Activated gamma-delta T cell treated with Interleukin-2 at 50 U/mL for 16 hours (primary cell): ENCODE measurements at places on chromosomes 2 and 18.
A peak's percentile ranks its signal among the peaks of the same experiment; 100 is the strongest.

DNA sequence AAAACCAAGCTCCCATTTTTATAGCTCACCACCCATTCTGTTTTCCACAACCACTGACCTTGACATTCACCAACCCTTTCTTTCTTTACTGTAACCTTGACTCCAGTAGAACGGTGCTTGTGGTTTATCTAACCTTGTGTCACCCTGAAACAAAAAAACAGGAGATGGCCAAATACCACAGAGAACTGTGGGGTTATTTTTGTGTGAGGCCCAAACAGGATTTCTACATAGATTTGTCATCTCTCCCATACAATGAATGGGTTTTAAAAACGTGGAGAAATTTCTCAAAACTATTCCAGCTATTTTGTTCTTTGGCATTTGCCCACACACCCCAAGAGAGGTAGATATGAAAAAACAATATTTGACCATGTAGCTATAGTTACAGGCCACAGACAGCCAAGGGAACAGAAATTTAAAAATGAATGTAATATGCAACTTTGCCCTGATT lies 231.3 kb upstream of the TANK start:
- no peak for DNase-seq

- no peak for DNase-seq
These were observed 20.4 kb downstream of the C18orf54 start for GRCh38 chr18:54378057-54378456.

GRCh38 chr18:6333981-6334380 lies 80.7 kb downstream of the L3MBTL4 start:
- DNase-seq, result no peak

- no peak for DNase-seq
These were observed 223.2 kb downstream of the MYO3B start for GRCh38 chr2:170401187-170401586.

GRCh38 chr18:49371786-49372185 lies 88.7 kb downstream of the DYM start:
- no peak for DNase-seq

- peak; percentile 23 for DNase-seq
These were observed 151.5 kb downstream of the NCK2 start for GRCh38 chr2:105895990-105896764.

DNA sequence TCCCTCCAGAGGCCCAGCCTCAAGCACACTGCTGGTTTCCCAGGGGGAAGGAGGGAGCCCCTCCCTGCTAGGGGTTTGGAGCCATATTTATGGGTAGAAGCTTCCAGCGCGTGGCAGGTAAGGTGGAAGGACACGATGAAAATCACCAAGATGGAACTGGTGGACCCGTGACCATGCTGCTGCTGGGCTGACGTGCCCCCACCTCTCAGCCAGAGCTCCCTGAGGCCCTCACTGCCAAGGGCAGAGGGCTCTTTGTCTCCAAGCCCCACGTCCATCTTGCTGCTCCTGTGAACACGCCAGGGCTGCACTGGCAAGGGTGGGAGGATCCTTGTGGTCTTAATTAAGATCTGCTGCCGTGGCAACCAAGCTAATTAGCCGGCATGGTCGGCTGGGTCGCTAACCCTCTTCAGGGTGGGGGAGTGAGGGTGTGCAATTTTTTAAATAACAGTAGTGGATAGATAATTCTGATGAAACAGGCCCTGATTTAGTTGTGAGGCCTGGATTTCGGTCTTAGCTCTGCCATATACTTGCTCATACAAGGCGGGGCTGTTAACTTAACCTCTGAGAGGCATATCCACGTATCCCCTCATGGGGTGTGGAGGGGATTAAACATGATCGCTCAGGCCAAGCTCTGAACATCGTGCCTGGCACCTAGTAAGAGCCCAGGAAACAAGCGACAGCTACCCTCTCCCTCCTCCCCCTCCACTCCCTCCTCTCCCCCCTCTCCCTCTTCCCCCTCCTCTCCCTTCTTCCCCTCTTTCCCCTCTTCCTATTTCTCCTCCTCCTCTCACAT lies 232.8 kb downstream of the CELF4 start:
- no peak for DNase-seq

DNA sequence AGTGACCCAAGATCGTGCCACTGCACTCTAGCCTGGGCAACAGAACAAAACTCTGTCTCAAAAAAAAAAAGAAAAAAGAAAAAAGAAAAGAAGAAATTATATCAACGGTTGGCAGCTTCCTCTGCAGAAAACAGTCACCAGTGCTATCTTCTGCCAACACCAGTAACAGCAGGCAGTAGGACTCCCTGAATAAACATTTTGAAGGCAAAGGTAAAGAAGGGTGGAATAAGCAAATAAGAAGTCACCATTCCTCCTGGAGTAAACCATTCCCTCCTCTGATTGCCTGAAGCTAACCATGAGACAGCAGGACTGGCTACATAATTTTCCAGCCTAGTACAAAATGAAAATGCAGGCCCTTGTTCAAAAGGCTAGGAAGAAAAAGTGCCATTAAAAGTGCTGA lies 9.0 kb upstream of the RNF103 start:
- DNase-seq, result no peak

- no peak for DNase-seq
These were observed 57.1 kb upstream of the PKDCC start for GRCh38 chr2:41990688-41991087.

DNA sequence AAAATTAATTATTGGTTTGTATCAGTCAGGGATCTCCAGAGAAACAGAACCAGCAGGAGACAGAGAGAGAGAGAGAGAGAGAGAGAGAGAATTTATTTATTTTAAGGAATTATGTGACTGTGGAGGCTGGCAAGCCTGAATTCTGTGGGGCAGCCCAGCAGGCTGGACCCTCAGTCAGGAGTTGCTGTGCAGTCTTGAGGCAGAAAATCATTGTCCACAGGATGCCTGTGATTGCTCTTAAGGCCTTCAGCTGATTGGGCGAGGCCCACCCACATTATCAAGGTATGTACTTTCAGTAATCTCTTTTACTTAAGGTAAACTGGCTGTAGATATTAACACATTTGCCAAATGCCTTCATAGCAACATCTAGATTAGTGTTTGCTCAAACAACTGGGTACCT lies 155.3 kb downstream of the SEPTIN10 start:
- DNase-seq, result no peak

DNA sequence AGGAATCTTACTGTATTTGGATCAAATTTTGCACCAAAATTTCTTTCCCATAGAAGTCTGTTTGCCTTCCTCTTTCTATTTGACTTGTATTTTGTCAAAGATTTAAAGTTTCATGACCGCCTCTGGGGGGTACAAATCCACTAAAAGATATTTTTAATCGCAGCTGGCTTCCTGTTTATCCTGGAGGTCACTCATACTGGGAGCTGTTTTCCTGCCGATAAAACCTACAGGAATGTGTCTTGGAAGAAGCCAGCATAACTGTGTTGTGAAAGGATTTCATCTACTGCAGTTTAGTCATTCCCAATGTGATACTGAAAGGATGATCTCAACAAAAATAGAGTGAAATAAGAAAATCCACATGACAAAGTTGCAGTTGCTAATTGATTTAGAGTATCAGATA lies 184.0 kb downstream of the RIT2 start:
- no peak for DNase-seq

DNA sequence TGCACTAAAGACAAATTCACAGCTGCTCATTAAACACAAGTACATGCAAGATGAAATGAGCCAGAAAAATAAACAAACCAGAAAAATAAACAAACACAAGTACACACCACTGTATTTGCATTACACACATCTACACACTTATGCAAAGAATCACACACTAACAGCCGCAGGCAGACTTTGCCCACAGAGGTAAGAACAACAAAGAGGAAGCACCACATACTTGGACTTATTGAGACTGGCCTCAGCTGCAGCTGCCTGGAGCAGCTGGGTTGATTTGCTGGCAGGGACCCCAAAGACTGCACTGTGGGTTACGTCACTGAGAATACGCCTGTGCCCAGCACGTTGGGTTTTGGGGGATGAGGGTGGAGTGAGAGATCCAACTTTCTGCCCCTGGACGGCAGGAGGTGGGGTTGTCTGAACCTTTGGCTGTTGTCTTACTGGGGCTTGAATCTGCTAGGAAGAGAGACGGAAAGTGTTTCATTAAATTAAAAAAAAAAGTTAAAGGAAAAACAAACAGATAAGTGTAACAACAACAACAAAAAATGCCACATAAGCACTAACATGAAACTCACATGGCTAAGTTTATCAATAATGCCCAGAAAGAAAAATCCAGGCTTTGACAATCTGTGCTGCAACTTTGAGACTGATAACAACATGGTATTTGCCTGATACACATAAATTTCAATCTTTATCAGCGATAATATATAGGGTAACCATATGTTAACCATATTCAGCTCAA lies 71.9 kb upstream of the NFU1 start:
- no peak for DNase-seq

- no peak for DNase-seq
These were observed 72.5 kb downstream of the GALR1 start for GRCh38 chr18:77321823-77322805.

GRCh38 chr2:69482471-69482870 lies 45.2 kb upstream of the NFU1 start:
- no peak for DNase-seq

DNA sequence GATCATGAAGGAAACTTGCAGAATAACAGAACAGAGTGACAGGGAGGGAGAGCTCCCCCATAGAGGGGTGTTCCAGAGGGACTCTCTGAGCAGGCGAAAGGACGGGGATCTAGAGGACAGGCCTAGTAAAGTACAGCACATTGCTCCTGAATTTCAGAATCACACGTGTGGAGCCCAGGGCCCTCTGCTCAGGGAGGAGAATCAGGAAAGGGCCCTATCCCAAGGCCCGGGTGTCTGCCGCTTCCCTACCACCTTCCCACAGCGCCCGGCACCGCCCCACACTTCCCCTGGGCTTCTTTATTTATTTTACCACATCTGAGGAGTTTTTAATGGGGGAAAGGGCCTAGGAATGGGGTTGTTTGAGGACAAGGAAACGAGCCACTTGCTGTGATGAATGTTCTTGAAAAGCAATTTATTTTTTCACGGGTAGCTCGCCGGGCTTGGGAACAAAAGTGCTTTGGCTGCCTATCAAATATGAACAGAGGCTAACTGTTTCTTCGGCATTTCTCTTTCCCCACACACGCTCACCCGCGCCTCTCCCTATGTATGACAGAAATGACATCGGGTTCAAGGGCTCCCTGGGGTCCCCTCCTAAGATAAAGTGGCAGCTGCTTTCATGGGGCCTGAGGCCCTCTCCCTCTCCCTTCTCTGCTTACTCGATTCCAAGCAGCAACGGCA lies 79.3 kb upstream of the GLI2 start:
- DNase-seq, result no peak

DNA sequence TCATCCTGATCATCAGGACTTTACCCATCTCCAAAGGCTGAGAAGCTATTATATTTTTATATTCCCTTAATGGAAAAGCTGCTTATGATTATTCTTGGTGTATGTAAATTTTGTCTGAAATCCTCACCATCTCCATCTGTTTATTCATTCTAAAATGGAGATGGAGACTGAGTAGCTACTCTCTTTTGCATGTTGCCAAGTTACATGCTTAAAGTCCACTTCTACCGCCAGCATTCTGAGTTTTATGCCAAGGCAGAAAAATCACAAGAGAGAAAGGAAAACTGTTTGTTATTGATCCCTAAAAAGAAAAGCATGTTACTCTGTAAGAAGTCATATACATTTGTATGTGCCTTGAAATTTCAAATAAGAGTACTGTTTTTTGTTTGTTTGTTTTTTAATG lies 94.4 kb upstream of the NOSTRIN start:
- DNase-seq, result no peak

- DNase-seq, result no peak
These were observed 34.7 kb upstream of the ITSN2 start for GRCh38 chr2:24394998-24395397.

DNA sequence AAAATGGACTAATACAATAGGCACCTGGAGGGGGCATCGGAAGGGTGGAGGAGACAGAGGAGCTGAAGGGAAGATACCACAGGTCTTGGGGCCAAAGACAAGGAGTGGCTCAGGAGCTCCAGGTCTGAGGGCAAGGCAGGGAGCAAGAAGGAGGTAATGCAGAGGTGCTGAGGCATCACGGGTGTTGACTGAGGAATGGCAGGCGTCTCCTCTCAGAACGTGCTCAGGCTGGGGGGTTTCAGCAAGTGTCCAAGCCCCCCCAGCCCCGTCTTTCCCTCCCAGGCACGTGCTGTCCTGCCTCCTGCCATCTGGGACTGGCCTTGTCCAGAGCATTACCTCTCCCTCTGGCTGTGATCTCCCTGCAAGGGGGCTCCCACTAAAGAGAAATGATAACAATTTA lies 265.4 kb downstream of the DCDC2C start:
- no peak for DNase-seq

DNA sequence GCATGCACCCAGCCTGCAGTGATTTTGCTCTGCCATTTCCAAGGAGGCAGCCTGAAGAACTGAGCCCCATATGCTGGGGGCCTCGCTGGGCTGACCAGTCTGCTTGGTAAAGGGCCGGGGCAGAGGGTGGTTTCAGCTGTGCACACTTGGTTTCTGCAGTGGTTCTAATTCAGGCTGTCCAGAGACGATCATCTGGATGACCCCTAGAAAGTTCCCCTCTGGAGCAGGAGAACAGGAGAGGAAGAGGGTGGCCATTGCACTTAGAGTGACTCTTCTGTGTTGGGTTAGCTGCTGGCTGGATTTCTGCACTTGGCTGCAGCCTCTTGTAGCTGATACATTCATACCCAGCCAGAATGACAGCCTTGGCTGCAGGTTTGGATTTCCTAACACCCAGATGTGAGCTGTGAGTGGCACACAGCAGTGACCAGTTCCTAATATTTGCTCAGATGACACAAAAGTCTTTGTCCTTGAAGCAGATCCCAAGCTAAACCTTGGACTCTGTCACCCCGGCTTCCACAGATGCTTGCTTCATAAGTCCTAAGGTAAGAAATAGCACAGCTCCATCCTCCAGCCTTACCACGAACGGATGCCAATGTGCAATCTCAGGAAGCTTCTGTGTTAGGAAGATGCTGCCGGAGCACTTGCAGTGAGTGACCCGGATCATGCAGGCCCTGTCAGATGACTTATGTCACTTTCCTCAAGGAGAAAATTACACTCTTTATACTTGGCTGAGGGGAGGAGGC lies 105.6 kb downstream of the HNRNPLL start:
- DNase-seq, result no peak

GRCh38 chr18:49456794-49457193 lies 3.7 kb downstream of the DYM start:
- DNase-seq, result no peak

DNA sequence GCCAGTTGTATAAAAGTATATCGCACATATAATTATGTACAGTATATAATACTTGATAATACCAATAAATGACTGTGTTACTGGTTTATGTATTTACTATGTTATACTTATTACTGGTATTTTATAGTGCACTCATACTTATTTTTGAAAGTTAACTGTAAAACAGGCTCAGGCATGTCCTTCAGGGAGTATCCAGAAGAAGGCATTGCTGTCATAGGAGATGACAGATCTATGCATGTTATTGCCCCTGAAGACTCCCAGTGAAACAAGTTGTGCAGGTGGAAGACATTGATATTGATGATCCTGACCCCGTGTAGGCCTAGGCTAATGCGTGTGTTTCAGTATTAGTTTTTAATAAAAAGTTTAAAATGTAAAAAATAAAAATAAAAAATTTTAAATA lies 20.3 kb upstream of the ASXL3 start:
- DNase-seq, result no peak

- DNase-seq, result no peak
These were observed 1092.0 kb upstream of the LRRTM1 start for GRCh38 chr2:81396417-81397019.
